Stimulated activated CD4-positive, alpha-beta T cell treated with anti-CD3 and anti-CD28 coated beads, TNF-alpha, amount 100 ng/mL, for 1 hour (primary cell): ENCODE measurements at places on chromosomes 3 and 15.

DNA sequence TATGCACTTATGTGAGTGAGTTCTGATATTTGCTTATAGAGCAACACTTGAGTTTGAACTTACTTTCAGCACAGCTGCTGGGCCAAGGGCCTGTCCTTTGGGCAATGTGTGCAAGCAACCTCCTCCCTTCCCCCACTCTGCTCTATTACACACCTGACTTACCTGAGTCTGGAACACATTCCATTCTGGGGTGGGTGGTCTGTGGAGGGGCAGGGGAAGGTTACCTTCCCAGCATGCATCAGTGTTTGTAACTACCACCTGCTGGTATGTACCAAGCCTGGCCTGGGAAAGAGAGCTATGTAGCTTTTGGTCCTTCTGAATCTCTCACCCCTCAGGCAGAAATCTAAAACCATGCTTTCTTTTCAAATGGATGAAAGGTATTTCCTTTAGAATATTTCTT is 103.0 kb downstream of the ISL2 start:
- DNase-seq: no peak

GRCh38 chr3:195587824-195588223 is 4.1 kb upstream of the APOD start:
- no peak for DNase-seq

GRCh38 chr15:38828031-38828532 is 263.5 kb upstream of the RASGRP1 start:
- no peak for DNase-seq

DNA sequence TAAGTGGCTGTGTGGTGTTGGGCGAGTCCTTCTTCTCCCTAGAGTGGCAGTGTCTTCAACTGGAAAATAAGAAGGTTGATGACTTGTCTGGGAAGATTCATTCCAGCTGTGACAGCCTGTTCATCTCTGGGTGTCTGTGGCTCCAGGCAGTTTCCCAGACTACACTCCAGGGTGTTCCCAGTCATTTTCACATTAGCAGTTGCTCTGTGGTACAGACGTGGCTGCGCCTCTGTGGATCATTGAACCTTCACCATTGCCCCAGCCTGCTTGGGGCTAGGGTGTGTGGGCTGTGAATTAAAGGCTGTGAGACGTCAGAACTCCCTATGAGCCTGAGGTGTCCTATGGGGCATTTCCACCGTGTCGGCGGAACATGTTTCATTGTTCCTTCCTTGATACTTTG is 239.6 kb upstream of the NR2E3 start:
- no peak for DNase-seq

- no peak for DNase-seq
These were observed 199.3 kb downstream of the GAP43 start for GRCh38 chr3:115822579-115822978.

GRCh38 chr3:161082063-161082462 is 23.1 kb downstream of the B3GALNT1 start:
- DNase-seq: no peak

DNA sequence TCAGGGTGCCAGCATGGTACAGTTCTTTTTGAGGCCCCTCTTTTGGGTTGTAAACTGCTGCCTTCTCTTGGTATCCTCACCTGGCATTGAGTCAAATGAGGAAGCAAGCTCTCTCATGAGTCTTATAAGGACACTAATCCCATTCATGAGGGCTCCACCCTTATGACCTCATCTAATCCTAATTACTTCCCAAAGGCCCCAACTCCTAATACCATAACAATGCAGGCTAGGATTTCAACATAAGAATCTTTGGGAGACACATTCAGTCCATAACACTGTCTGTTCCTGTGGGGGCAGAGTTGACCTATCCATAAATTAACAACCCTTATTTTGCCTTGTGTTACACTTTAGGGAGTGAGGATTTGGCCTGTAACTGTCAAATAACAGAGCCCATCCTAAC is 278.3 kb downstream of the LRTM1 start:
- DNase-seq: no peak

DNA sequence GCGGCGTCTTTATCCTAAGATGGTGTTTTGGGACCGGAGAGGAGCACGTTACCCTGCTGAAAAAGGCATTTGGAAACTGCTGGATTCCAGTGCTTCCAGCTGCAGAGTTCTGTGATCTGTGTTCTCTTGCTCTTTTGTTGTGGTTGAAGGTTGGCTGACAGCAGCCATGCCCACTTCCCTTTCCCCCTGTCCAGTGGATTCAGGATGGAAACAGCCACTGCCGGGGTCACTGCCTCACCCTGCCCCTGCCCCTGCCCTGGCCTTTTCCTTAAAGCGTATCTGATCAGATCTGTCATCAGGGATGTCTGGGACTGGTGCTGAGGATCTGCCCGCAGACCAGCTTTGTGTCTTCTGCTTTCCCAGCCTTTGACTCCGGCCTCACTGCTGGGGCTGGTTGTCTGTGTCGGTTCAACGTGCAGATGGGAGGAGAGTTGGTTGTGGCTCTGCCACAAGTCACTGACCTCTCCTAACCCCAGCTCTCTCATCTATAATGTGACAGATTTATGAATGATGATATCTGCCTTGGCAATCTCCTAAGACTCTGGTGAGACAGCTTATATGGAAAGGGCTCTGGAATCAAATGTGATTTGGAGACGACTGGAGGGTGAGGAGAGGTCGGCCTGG is 219.4 kb upstream of the BHLHE40 start:
- DNase-seq: no peak

- no peak for DNase-seq
These were observed 678.1 kb downstream of the MCTP2 start for GRCh38 chr15:94909510-94909909.

DNA sequence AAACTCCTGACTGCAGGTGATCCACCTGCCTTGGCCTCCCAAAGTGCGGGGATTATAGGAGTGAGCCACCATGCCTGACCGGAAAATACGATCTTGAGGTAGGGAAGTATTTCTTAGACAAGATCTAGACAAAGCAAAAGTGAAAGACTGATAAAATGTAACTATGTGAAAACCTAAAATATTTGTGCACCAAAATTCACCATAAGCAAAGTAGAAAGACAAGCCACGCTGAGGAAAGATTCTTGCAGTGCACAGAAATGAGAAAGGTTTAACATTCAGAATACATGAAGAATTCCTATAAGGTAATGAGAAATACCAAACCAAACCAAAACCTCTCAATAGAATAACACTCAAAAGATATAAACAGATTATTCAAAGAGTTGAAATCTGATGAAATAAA is 35.7 kb downstream of the SYNM start:
- no peak for DNase-seq
